ENCODE measurements at places on chromosomes 2 and 18.

DNA sequence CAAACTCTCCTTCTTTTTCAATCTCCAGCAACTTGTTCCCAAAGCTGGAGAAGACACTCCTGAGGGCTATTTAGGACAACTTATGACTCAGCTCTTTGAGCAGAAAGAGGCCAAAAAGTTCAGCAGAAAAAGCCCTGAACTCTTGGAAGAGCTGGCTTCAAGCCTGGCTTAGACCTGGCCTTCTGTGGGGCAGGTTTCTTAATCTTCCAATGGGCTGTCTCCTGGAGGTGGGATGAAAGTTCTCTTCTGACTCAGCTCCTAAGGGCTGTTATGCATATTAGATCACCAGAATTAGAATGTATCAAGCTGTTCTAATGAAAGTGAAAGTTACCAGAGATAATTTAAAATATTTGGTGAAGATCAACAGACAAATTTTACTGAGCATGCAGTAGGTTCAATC lies 129.4 kb downstream of the RAD51AP2 start:
- DNase-seq: no peak

DNA sequence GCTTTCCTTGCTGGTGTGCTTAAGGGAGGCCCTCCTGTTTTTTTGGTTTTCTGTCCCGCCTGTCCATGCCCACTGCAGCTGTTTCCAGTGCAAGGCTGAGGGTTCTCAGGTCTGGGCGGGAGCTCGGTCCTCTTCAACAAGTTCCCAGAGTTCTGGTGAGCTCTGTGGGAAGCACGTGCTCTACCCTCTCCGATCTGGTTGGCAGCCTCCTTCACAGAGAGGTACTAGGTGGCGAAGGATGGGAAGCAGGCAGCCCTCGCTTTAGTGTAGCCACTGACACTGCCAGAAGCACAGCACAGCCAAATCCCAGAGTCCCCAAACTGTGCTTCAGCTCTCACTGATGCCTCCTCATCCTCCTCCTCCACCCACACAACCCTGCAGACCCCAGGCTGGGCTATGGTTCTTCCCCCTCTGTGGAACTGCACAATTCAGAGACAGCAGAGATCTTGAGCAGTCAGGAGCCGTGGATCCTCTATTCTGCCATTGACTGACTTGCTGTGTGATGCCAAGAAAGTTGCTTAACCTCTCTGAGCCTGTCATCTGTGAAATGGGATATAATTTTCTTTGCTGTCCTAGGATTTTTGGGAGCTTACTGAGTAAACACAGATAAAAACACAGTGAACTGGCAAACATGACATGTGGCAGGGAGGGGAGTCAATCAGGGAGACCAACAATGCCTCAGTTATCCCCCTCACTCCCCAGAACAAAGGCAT lies 157.3 kb downstream of the MSH2 start:
- DNase-seq: no peak

GRCh38 chr2:212726403-212726802 lies 187.8 kb upstream of the ERBB4 start:
- no peak for DNase-seq

- DNase-seq: peak; percentile 18
These were observed 636 bp downstream of the ARL4C start for GRCh38 chr2:234496055-234496834.
